ENCODE measurements at places on chromosomes 4 and X.

DNA sequence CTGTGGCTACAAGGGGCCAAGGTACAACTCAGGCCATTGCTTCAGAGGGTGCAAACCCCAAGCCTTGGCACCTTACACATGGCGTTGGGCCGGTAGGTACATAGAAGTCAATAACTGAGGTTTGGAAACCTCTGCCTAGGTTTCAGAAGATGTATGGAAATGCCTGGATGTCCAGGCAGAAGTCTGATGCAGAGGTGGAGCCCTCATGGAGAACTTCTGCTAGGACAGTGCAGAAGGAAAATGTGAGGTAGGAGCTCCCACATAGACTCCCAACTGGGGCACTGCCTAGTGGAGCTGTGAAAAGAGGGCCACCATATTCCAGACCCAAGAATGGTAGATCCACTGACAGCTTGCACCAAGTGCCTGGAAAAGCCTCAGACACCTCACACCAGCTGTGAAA, 92.1 kb upstream of the SFRP2 start:
- DNase-seq, result no peak

- DNase-seq, result no peak
Observed at GRCh38 chrX:119618439-119618838, 12.2 kb upstream of the NKRF start.

DNA sequence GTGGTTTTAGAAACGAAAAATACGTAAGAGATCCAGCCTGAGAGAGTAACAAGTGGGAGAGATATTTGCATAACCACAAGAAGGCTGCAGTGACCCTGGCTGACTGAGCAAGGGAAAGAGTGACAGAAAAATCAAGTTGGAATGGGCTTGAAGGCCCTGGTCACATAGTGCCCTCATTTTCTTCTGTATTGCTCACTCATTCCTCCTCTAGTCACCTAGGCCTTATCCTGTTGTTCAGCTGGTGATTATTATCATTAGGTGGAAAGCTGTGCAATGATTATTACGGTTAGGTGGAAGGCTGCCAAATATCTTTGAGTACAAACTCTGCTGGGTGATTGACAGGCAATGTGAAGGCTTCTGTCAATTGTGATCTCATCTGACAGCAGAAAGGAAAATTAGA, 2384.1 kb downstream of the PCDH7 start:
- no peak for DNase-seq

DNA sequence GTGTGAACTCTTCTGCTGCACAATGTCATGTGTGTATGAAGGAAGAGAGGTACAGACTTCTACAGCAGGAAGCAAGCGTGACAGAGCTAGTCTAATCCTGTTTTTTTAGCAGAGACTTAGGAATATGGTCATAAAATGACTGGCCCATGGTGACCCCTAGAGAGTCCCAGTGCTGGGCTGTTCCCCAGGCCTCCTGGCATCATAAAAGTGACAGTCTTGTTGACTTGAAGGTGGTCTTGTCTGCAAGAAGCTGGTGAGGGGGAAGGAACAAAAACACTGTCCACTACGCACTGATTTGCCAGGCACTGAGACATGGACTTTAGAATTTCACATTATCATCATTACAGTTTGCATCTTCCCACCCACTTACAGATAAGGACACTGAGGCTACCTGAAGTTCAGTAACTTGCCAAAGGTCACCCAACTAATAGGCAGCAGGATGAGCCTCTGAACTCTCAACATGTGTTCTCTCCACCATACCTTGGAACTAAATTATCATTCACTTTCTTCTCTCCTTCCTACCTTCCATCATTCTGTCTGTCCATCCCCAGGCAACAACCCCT, 63.0 kb downstream of the HADH start:
- no peak for DNase-seq

- DNase-seq, result no peak
Observed at GRCh38 chr4:144748814-144749555, 103.0 kb downstream of the HHIP start.

DNA sequence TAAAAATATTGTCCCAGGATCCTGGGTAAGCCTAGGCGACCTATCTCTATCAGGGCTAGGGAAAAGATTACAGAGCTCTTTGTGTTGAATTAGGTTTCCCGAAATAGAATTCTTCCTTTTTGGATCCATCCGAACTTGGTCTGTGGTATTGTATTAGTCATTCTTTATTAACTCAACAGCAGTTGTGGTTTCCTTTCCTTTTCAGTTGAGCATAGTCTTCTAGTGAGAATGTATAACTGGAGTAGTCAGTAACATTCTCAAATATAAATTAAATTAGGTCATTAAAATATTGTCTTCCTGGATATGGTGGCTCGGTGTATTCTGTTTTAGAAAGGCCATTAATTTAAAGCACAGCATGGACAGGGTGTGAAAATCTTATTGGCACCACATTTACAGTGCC, 520.4 kb downstream of the NLGN4X start:
- DNase-seq, result no peak

DNA sequence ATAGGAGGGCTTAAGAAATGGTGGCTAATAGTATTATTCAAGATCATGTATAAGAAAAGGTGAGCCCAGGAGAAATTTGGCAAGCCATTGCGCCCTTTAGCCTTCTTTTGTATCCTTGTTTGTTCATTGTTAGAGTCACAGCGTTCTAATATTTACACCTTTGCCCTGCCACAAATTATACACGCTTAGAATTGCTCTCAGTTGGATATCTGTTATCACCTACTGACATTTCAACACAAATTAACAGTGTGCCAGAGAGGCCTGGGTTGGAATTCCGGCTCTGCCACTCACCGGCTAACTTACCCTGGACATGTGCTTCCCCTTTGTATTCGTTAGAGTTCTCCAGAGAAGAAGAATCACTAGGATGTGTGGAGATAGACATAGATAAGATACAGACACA, 148.7 kb upstream of the KIT start:
- DNase-seq, result no peak

Data from stimulated activated CD4-positive, alpha-beta T cell treated with anti-CD3 and anti-CD28 coated beads, Interleukin-15, amount 100 ng/mL, for 48 hours (primary cell).